ENCODE measurements at places on chromosomes 1 and 21.
A peak's percentile ranks its signal among the peaks of the same experiment; 100 is the strongest.

DNA sequence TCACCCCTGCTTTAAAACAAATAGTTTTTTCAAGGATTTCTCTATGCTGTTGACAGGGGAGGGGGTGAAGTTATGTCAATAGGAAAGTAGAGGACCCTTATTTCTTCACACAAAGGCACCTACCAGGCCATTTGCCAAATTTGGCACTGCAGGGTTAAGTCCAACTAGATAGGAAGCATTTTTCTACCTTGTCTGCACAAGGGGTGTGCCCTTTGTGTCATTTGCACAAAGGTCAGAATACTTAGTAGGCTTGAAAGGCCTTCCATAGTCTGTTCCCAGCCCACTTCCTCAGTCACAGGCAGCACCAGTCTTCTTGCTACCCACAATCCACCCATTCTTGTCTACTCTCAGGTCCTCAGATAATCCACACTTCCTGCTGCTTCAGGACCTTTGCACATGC lies 7.0 kb downstream of the TACSTD2 start:
- no peak for DNase-seq

DNA sequence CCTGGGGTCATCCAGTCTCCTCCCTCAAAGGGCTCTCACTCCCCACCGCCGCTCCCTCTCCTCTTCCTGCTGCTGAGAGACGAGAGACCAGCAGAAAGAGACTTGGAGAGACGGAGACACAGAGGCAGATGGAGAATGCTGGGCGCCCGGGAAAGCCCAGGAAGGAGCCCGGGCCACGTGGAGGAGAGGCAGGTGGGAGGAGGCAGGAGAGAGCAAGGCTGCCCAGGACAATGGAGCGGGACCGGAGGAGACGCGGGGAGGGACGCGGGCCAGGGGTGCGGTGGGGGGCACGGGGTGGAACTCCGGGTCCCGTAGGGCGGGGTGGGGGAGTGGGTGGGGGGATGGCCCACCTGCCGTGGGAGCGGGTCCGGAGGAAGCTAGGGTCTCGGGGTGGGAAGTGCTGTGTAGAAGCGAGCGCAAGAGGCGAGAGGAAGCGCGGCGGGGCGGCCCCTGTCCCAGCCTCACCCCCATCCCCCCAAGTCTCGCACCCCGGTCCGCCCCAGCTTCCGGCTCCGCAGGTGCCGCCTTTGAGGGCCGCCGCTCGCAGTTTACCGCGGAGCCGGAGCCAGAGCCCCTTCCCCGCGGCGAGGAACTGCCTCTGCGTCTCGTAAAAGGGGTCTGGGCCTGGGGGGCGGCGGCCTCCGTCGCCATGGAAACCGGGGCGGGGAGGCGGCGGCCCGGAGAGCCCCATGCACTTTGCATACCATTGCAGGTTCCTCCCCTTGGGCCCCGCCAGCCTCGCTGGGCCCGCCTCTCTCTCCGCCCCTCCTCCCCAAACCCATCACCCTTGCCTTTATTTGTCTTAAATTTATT lies 11.7 kb upstream of the EPHA2 start:
- DNase-seq, result peak; percentile 78

GRCh38 chr1:234725177-234726132 lies 115.5 kb upstream of the IRF2BP2 start:
- no peak for DNase-seq

DNA sequence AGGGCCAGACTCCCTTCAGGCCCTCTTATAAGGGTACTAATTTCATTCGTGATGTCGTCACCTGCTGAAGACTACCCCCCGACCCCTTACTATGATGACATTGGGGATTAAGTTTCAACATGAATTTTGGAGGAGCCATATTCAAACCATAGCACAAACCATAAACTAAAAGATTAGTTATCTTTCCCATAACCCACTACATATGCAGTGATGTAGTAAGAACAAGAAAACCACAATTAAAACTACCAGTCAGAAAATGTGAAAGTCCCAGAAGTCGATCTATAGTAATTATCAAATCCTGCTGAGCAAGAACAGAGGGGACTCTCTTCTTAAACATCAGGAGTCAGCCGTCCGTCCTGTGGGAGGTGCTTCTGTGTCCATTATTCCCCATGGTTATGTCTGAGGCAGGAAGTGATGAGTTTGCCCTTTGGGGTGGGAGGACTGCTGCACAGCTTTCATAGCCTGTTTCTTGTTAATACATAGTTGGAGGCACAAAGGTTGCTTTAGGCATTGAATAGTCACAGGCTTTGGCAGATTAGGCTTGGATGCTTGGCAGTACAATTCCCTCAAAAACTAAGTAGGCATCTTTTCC lies 35.9 kb upstream of the PTGFRN start:
- no peak for DNase-seq

DNA sequence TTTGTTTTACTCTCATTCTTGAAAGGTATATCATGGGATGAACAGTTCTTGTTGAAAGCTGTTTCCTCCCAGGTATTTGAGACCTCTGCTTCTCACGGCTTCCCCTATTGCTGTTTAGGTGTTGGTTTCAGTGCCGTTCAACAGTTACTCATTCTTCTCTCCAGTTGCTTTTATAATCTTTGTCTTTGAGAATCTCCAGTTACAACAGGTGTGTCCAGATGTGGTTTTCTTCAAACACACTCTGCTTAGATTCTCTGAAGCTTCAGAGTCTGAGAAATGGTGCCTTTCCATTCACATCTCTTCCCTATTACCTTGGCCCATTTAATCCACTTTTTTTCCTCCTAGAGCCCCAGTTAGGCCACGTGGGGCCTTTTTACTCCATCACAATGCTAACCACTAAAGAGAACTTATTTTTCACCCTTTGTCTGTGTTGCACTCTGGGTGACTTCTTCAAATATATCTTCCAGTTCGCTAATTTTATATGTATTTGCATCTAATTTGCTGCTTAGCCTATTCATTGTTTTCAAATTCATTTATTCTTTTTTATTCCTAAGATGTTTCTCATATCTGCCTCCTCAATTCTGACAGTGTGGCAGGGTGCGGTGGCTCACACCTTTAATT lies 46.7 kb upstream of the SLC19A1 start:
- no peak for DNase-seq

- DNase-seq, result no peak
Observed at GRCh38 chr1:1282998-1283397, 2.8 kb downstream of the SCNN1D start.

DNA sequence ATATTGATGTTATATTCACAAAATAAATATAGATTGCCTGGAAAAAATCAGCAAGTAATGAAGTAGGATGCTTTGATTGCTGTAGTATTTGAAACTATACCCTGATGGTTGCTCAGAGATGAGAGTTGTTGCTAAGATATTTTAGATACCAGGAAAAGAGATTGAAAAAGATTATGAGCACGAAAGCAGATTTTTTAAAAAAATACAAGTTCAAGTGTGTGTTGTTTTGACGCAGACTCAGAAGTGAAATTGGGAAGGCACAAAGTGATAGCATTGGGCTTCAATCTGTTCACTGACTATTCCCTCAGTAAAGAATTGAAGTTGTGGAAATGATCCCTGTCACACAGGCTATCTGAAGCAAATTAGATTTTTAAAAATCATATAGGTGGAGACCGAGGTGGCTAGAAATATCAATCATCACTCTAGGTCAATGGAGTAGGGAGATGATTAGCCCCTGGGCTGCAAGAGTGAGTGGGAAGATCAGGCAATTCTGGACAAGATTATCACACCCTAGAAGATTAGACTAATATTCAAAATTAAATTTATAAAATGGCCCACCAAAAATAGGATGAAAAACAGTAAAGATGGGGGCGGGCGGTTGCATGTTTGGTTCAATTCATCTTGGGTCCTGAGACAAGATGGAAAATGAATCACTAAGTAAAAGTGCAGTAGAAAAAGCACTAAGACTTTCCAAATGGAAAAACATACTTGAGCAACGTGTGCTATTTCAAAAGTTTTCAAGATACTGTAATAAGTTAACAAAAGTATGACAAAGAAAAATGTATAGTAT lies 41.5 kb upstream of the LRRC8D start:
- DNase-seq, result no peak

Data from posterior vena cava (tissue), 2 donors.